ENCODE measurements at places on chromosomes 12 and 14.

DNA sequence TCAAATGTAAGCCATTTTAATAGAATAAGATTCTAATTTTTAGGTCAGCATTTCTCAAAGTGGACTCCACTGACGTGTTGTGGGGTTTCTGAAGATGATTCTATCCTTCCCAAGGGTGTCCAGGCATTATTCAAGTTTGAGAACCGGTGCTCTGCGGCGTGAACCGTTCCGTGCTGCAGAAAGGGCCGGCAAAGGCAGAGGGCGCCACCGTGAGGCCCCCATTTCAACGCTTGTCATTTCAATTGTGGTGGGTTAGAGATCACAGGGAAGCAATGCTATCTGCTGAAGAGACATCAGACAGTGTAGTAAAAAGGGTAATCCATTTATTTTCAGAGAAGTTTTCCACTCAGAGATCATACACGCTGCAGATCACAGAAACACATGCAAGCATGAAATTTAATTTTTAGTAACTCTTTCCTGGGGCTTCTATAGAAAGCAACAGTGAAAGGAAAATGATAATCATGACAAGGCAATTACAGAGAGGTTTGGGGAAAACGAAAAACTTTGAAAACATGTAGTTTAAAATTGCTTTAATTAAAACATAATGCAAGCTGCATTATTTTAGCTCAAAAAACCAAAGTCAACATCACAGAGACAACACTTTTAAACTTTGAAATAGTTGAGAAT, 201.7 kb downstream of the EXOC5 start:
- peak; percentile 56 for DNase-seq

- DNase-seq, result no peak
Measured at GRCh38 chr14:74713395-74713735, 421 bp downstream of the FCF1 start.

- no peak for DNase-seq
Measured at GRCh38 chr14:68477461-68478085, 315.3 kb downstream of the ZFP36L1 start.

GRCh38 chr14:76268700-76269099, 107.2 kb upstream of the ESRRB start:
- DNase-seq, result no peak

- no peak for DNase-seq
Measured at GRCh38 chr14:78446807-78447206, 276.6 kb downstream of the NRXN3 start.

DNA sequence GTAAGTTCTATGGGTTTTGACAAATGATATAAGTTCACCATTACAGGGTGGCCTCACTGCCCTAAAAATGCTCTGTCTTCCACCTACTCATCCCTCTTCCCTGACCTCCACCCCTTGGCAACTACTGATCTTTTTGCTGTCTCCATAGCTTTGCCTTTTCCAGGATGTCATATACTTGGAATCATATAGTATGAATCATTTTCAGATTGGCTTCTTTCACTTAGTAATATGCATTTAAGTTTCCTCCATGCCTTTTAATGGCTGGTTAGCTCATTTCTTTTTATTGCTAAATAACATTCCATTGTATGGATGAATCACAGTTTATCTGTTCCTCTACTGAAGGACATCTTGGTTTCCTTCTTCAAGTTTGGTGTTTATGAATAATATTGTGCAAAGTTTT, 14.0 kb upstream of the PEX5 start:
- no peak for DNase-seq

- no peak for DNase-seq
Measured at GRCh38 chr12:31574803-31575575, 15.9 kb downstream of the DENND5B start.

GRCh38 chr12:80778005-80778541, 61.4 kb downstream of the MYF5 start:
- DNase-seq, result peak; percentile 21

- no peak for DNase-seq
Measured at GRCh38 chr12:111446631-111447570, 41.2 kb downstream of the SH2B3 start.

DNA sequence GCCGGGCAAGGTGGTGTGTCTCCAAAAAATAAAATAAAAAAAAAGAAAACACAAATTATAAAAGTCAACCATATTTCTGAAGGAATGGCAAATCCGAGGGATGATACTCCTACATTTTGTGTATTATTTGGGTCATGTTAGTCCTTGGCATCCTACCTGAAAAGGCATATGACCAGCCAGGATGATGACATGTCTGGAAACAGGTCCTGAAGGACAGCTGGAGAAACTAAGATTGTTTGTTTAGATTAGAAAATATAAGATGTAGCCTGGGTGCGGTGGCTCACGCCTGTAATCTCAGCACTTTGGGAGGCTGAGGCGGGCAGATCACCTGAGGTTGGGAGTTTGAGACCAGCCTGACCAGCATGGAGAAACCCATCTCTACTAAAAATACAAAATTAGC, 47.6 kb upstream of the FOXJ2 start:
- DNase-seq, result no peak

GRCh38 chr14:91280129-91280528, 35.6 kb upstream of the GPR68 start:
- DNase-seq, result no peak

Measured in activated CD4-positive, alpha-beta T cell treated with anti-CD3 and anti-CD28 coated beads, Interleukin-2, amount 50 U/mL, for 48 hours (primary cell).